Stimulated activated CD8-positive, alpha-beta memory T cell treated with anti-CD3 and anti-CD28 coated beads, Interleukin-15, amount 100 ng/mL, for 1 hour (primary cell): ENCODE measurements at places on chromosomes 3 and 15.

GRCh38 chr3:124611520-124611919 is 118.7 kb upstream of the UMPS start:
- DNase-seq = no peak

- no peak for DNase-seq
These were observed 188.7 kb upstream of the LINGO1 start for GRCh38 chr15:77821188-77821958.

- DNase-seq = no peak
These were observed 65.0 kb upstream of the IP6K2 start for GRCh38 chr3:48782046-48782445.

DNA sequence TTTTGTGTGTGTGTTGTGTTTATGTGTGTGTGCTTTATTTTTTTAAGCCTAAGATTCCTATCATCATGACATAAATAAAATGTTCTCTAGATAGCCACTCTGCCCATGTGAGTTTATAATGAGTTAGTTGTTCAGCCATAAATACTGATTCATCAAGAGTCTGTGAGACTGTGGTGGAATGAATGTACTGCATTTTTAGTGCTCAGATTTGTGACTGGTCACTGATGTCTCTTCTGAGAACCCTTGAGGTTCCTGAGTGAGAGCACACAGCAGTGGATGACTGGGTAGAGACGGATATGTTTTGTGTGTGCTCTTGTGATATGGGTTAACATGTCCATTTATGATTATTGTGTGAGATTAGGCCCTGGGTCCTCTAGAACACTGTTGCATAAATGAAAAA is 51.2 kb downstream of the SETD5 start:
- no peak for DNase-seq

- no peak for DNase-seq
These were observed 18.2 kb downstream of the TBC1D2B start for GRCh38 chr15:78059110-78059839.

- no peak for DNase-seq
These were observed 11.8 kb upstream of the UCN2 start for GRCh38 chr3:48575366-48575765.

DNA sequence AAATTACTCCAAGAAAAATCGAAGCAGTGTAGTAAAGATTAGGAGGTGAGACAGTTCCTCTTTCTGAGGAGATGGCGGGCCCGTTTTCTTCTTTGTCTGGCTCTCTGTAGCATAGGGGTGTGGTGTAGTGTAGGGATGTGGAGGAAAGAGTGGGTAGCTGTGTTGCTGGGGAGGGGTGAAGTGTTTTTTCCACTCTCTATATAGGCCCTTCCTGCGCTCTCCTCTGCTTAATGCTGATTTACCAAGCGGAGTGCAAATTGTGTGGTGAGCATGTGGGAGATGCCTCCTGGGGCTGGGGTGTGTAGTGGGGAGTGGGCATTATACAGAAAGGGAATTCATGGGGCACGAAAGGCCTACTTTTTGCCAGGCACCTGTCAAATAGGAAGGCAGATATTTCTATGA is 94.9 kb downstream of the ST6GAL1 start:
- DNase-seq = peak; percentile 29

DNA sequence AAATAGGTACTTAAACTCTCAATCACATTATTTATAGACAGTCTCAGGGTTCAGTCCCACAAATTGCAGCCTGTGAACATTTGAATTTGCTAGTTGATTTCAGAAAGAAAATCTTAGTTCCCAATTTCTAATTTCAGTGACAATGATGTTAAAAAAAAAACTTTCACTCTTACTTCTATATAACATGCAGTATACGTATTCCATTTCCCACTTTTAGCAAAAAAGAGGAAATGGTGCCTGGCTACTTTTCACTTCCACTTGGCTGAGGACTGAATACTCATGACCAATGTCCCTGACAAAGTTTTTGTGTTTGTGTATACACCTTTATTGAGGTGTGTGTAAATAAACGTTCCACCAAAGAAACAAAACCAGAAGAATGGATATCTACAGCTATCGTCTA is 32.1 kb upstream of the XCR1 start:
- DNase-seq = no peak

DNA sequence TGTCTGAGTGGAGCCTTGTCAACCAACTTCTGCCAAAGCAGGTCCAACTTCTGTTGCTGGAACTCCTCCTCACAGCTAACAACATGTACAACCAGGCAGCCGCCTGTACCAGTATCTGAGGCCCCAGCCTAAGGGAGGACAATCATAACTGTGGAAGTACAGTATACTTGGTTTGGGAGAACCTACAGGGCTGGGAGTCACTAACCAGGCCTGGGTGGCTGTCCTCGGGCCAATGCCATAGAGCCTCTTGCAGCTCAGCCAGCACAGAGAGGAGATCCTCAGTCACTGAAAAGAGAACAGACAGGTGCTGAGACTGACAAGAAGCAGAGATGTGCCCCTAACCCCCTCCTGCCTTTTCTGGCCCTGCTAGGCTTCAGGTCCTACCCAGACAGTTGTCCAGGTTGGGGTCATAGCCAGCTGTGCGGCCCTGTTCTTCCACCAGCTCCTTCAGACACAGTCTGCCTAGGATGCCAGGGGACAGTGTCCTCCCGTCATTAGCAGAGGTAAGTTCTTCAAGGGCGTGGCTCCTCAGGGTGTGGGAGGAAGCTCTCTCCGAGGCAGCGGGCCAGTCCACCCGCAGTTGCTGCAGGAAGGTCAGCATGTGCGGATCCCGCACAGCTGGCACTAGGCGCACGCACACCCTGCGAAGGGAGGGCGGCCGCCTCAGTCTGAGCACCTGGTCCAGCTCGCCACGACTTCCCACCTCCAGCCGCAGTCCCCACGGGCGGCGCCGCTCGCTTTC is 980 bp downstream of the DALRD3 start:
- no peak for DNase-seq

GRCh38 chr3:157115069-157116006 is 44.6 kb downstream of the CCNL1 start:
- no peak for DNase-seq

DNA sequence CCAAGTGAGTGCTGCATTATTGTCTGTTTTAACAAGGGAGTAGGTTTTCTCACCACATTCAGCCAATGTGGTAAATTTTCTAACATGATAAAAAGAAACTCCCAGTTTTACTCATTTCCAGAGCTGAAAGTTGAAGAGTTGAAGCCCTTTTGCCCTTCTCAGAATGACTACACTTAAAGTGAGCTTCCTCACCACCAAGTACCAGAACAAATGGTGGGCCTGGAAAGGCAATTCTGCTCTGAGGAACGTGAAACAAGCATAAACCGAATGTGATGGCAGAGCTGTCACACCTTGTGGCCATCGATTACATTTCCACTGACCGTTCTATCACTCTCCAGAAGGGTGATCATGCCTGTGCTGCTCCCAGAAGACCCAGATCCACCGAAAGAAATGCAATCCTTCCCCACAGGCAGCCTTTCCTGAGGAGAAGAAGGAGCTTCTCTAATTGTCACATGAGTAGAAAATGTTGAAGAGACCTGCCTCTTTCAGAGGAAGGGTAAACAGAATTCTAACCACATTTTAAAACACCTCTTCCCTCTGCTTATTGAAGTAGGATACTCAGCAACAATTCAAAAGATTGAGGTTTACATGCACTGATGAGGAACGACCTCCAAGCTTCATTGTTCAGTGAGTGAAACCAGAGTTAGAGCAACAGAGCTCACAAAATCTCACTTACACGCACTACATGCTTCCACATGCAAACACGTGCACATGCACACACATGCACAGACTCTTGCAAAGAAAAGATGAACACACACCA is 21.4 kb upstream of the CCR9 start:
- no peak for DNase-seq

DNA sequence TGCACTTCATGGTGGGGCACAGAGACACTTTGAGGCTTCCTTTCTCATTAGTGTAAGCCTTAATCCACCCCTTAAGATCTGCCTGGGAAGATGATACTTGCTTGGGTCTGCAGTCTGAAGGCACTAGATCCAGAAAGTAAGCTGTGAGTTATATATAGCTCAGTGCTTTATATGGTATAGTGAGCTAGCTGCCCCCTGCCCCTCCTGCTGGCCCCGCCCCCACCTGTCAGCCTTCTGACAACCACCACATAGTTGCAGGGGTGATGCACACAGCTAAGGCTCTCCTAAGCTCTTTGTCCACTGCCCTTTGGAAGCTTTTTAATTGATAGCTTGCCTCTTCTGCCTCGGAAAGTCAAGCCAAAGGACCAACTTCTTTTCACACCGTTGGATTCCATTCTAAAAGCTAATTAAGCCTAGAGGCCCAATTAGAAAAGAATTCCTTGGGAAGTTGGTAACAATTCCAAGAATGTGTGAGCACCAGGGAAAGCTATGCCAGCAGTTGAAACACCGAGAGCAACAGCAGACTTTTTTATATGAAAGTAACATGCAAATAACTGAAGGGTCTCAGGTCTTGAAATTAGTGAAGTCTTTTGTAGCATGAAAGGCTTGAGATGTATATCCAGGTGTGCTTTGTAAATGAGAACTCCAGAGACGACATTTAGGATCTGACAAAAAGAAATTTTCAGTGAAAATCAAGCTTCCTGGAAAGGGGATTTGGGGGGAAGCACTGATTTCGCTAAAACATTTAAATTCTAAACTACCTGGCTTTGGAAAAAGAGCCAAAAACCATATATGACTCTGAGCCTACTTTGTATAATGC is 2.3 kb downstream of the TPM1 start:
- DNase-seq = no peak

- DNase-seq = no peak
These were observed 900.1 kb downstream of the ROBO1 start for GRCh38 chr3:78867409-78868372.

- peak; percentile 64 for DNase-seq
These were observed 1.9 kb downstream of the GNAI2 start for GRCh38 chr3:50237754-50238548.

- no peak for DNase-seq
These were observed 683.5 kb downstream of the NR2F2 start for GRCh38 chr15:97014001-97014400.

GRCh38 chr15:23628612-23629233 is 18.9 kb downstream of the MAGEL2 start:
- DNase-seq = no peak

GRCh38 chr3:10026084-10026890 is at the start of gene FANCD2:
Gene FANCD2 (plus strand): TSS chr3:10026437. CDS start chr3:10028658, 2,221 bp downstream.
- peak; percentile 89 for DNase-seq

DNA sequence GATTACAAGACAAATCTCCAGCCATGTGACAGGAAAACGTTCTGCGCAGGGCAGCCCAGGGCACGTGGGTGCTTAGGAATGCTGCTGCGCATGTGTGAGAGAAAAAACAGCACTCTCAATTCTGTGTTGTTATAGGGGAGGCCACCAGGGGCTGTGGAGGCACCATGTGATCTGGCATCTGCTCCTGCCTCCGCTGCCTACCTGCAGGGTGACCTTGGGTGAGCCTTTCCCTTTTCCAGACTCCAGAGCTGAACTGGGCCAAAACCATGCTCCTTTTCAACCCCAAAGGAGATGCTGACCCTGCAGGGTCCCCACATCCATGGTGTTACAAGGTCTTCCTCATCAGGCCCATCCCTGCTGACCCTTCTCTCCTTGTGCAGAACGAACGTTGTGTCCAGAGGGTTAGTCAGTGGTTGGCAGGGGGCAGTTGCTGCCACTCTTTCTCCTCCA is 81.5 kb upstream of the RASGRF1 start:
- DNase-seq = no peak

- DNase-seq = no peak
These were observed 89.3 kb upstream of the P2RY1 start for GRCh38 chr3:152745646-152746045.

DNA sequence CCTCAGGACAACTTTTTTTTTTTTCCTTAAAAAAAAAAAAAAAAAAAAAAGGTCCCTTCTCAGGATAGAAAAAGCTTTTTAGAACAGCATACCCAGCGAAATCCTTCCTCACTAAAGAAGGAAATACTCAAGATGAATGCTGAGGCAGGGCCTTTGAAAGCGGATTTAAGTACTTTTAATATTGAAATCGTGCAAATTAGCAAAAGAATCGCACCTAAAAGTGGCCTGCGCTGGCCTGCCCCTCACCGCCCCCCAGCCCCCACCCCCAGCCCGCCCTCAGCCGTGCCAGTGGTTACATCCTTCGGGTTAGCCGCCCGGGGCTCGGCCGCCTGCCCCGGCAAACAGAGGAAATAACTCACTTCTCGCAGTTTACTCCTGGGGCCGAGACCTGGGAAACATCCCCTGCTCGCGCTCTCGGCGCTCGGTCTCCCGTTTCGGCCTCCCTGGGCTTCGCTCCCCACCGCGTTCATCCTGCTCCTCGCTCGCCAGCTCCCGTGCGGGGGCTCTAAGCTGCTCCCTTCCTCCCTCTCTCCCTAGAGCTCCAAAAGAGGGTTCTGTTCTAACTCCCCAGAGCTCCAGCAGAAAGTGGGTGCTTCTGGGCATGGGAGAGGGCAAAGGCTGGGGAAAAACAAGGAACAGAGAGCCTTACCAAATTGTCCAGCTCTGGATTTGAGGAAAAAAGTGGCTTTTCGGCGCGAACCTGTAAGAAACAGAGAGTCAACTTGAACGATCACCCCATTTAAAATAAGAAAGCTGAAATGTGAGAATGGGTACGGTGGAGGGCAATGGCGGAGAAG is 5.2 kb downstream of the MEIS2 start:
- no peak for DNase-seq

GRCh38 chr3:1056744-1057143 is 36.1 kb upstream of the CNTN6 start:
- no peak for DNase-seq

DNA sequence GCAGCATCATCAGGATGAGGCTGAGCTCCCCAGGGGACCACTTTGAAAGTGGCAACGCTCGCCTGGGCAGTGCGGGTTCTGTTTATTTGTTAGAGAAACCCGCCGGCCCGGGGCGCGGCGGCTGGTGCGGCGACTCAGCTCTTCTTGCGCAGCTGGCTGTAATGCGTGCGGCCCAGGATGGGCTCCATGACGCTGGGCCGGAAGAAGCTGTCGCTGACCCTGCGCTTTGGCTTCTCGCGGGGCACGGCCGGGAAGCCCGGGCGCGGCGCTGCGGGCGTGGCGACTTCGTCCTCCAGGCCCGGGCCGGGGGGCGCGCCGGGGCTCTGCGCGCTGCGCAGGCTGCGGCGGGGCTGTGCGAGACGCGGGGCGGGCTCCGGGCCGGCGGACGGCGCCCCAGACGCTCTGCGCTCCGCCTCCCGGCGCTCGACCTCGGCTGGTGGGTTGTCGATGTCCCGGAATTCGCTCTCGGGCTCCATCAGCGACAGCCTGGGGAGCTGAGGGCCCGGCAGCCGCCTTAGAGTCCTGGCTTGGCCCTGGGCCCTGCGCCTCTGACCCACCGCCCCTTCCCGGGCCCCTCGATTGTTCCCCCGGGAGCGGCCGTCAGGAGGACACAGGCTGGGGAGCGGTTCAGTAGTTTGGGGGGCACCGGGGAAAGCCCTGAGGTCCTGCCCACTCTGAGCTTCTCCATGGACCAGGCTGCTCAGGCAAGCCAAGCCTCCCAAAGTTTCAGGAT is 10.3 kb upstream of the KIF7 start:
- no peak for DNase-seq

GRCh38 chr3:79063624-79064023 is 704.2 kb downstream of the ROBO1 start:
- DNase-seq = no peak

GRCh38 chr15:29570948-29571791 is 251.1 kb downstream of the TJP1 start:
- DNase-seq = no peak
